Fibroblast of skin of right quadriceps (primary cell): ENCODE measurements at places on chromosomes 5 and 9.
A peak's percentile ranks its signal among the peaks of the same experiment; 100 is the strongest.

DNA sequence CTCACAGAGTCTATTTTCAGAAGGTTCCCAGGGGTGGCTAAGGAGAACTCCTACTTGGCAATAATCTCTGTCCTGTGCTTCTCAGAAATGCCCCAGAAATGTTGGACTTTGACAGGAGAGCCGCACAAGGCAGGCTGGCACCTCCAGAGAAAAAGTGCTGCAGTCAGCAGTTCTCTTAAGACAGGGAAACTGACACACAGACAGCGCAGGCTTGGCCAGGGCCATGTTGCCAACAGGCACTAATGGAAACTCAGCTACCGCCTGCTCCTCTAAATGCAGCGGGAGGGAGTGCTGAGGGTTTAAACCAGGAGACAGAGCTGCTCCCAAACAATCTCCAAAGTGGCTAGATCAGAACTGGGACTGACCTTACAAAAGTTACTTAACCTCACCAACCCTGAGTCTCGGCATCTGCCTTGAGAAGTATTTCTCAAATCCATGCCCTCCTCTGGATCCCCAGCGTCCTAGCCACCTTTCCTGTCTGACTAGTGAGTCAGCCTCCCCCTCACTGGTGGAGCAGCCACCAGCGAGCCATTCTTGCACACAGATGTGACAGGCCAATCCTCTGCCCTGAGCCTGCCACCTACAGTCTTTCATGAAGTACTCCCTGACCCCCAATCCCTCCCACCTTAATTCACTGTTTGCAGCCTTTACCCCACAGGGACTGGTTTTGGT is 186.4 kb downstream of the CDK5RAP2 start:
- peak; percentile 47 for DNase-seq

DNA sequence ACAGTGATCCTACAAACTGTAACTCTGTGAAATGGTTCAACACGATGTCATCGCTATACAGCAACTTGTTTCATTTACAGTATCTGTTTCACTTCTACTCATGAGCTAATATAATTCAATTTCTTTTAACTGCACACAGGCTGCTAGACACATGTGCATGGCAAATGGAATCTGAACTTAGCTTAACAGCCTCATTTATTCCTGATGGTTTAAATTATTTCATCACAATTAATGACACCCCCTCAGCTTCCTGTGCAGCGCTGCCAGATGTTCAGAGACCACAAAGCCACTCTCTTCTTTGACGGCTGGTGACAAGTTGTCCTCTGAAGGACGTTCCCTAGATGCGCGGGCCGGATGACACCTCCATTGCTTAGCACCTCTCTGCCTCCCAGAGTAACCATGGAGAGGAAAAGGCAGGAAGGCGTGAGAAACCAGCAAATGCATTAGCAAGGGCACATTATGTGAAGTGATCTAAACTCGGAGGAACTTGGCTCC is 191.1 kb downstream of the BNC2 start:
- DNase-seq: peak; percentile 68

DNA sequence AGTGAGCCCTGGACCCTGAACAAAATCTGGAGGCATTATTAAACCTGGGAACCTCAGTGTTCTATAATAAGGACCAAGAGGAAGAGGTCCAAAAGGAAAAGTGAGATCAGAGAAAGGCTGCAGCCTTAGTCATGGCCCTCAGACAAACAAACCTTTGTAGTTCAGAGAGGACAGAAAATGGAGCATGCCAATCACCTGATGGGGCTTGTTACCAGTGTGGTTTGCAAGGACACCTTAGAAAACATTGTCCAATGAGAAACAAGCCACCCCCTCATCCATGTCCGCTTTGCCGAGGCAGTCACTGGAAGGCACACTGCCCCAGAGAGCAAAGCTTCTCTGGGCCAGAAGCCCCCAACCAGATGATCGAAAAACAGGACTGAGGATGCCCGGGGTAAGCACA is 254.8 kb downstream of the CDH10 start:
- DNase-seq: no peak

DNA sequence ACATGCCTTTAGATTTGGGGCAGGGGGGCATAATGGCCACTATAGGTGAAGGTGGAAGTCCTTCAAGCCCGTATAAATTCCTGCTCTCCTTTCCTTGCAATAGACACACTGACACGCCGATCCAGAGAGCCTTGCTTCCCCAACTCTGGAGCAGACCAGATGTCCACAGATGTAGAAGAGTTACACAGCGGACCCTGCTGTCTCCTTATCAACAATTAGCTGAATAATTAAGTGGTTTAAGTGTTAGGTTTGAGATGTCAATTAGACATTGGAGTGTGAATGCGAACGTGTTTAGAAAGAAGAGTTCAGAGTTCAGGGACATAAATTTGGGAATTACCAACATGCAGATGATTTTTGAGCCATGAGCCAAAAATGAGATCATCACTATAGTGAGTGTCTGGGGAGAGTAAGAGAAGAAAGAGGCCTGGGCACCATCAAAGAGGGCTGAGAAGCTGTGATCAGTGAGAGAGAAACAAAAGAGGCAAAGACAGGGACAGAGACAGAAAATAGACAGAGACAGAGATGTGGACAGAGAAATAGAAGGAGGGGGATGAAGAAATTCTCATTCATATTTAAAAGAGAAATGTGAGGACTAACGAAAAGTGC is 734.4 kb upstream of the ADAMTS16 start:
- DNase-seq: no peak

- DNase-seq: no peak
These were observed 9.5 kb upstream of the COMMD10 start for GRCh38 chr5:116075191-116075831.

- peak; percentile 6 for DNase-seq
These were observed 136.6 kb downstream of the PIK3R1 start for GRCh38 chr5:68352166-68352565.

DNA sequence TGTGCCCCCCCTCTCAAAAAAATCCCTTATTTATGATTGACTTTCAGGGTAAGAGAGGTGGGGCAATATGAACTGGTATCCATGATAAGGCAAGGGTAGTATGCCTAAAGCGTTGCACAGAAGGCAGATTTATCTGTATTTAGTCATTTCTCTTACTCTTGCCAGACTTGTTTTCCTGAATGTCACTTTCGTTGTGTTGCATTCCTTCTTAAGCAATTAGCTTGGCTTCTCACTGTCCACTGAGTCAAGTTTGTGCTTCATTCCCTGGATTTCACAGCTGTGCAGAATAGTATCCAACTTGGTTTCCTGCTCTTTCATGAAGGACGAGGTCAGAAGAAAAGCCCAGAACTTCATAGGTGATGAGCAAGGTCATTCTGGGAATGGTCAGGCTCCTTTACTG is 301.5 kb upstream of the ACTBL2 start:
- DNase-seq: no peak

DNA sequence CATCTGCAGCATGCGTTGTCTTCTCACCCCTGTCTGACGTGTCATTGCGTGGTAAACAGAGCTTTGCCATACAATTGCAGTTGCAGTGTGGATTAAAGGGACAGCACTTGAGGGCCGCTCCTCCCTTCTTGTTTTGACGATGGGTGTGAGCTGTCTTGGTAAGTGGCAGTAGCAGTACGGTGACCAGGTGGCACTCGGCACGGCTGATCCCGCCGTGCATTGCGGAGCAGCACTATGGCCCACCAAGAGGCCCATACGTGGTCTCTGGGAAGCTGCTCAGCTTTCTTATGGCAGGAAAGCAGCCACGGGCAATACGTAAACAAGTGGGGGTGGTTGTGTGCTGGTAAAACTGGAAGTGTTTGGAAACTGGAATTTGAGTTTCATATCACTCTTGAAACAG is 25.1 kb downstream of the EHMT1 start:
- DNase-seq: no peak

DNA sequence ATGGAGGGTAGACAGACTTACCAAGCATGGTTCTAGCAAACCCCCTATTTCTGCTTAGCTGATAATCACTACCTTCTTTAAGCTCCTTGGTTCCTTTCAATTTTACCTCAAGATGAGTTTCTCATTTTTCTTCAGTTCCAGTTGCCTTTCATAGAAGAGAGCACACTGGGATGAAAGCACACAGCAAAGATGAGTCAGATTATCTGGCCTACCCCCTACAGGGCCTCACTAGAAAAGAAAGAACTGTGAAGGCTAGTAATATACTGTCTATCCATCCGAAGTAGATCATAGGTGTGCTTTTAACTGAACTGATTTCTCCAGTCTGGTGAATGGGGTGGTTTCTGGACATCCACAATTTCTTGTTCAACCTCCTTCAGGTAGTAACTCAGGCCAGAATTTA is 122.5 kb downstream of the TRPM3 start:
- DNase-seq: peak; percentile 32
